Skeletal muscle cell (primary cell): ENCODE measurements at places on chromosomes 3 and 15.
A peak's percentile ranks its signal among the peaks of the same experiment; 100 is the strongest.

GRCh38 chr3:194298331-194299227 is 52.5 kb downstream of the CPN2 start:
- DNase-seq: no peak

DNA sequence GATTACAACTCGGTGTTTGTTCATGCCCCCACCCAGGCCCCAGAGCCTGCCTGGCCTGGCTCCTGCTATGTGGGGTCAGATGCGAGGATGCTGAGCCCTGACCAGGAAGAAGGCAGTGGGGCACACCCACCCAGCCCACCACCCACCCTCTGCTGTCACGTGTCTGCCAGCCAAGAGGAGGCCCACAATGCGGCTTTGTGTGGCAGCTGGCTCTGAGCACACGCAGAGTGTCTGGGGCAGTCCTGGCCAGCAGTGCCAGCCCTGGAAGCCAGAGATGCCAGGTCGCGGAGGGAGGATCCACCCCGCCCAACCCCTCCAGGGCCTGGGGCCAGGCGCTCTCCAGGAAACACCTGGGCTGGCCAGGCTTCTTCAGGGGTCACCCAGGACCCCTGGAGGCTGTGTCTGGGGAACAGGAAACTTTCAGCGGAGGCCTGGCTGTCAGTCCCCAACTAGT is 26.4 kb upstream of the KLF13 start:
- no peak for DNase-seq

DNA sequence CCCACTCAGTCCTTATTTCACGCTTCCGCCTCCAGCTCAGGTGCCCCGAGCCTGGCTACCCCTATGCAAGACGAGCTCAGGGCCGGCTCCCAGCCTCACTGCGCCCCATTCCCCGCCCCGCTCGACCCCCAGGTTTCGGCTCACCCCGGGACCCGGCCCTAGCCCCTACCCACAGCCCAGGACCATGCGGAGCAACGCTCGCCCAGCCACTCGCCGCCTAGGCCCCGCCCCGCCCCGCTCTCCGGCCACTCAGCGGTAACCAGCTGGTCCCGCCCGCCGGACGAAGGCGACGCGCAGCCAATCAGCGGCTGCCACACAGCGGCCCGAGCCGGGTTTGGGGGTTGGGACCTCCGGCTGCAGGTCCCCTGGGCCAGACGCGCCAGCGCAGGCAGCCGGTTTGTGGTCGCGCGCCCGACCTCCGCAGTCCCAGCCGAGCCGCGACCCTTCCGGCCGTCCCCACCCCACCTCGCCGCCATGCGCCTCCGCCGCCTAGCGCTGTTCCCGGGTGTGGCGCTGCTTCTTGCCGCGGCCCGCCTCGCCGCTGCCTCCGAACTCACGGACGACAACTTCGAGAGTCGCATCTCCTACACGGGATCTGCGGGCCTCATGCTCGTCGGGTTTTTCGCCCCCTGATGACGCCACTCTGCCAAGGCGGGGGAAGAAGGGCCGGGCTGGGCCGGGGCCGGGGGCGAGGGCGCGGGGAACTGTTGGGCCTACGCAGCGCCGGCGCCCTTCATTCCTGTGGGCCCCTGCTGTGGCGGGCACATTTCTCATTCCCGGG is at the start of gene CATSPER2:
Gene CATSPER2, minus strand, starts transcription at position 196 of the 781 bp plus-strand sequence. CDS start 783 bp downstream, outside the sequence.
- DNase-seq: no peak

DNA sequence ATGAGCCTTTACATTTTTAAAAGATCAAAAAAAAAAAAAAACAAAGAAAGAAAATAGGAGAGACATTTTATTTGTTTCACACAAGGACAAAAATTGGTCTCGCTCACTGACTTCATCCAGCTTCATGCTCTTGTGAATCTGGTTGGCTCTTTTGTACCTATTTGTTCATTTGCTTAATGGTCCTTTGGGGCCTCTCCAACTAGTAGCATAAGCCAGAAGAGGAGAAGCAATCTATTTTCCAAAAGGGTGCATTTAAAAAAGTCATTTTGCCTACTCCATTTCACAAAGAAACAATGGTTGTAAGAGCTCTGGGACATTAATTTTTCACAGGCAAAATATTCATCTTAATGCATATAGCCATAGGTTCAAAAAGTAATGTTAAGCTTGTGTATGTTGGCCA is 168.3 kb upstream of the ADAMTS9 start:
- DNase-seq: no peak

DNA sequence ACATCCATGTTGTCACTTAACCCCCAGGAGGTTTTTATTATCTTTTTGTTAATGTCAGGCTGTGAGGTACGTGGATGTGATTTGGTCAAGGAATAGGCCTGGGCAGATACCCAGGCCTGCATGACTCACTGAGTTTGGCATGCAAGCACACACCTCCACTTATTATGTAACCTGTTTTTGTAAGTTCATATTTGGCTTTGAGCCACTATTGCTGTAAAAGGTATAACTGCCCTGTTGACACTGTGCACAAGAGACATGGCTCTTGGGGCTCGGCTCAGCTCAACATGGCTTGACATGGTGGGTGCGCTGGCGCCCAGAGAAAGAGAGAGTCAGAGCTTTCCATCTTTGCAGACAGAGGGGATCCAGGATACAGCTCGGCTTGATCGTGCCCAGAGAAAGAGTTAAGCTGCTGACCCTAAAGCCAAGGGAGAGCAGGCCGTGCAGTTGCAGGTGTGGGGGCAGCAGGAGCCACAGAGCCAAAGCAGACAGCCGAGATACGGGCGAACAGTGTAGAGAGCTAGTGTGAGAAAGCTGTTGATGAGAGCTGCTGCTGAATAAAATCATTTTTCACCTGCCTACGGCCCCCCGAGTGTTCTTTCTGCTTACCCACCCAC is 67.9 kb upstream of the UNC13C start:
- no peak for DNase-seq

- DNase-seq: no peak
Observed at GRCh38 chr3:105322570-105323273, 44.0 kb upstream of the ALCAM start.

DNA sequence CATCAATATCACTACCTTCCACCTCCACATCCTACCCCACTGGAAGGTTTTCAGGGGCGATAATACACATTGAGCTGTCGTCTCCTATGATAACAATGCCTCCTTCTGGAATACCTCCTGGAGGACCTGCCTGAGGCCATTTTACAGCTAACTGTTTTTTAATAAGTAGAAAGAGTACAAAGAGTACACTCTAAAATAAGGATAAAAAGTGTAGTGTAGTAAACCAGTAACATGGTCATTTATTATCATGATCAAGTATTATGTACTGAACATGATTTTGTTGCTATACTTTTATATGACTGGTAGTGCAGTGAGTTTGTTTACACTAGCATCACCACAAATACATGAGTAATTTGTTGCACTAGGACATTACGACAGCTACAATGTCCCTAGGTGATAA is 46.6 kb upstream of the SSR3 start:
- no peak for DNase-seq

DNA sequence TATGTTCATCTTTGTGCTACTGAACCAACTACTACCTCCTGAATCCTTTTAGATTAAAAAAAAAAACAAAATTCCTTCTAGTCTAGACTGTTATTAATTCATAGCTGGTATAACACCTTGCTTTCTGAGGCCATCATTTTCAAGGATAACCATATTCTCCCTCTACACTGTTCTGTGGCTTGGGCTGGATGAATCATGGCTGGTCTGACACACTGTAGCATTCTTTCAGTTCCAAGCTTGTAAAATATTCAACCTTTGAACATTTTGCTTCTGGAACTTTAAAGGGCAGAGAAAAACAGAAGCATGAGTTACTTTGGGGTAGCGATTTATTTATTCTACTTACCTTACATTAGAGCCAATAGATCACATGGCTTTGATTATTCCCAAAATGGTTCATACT is 7.6 kb downstream of the HSPBAP1 start:
- peak; percentile 14 for DNase-seq

GRCh38 chr3:123036352-123037014 is 8.9 kb upstream of the SEMA5B start:
- DNase-seq: peak; percentile 25

DNA sequence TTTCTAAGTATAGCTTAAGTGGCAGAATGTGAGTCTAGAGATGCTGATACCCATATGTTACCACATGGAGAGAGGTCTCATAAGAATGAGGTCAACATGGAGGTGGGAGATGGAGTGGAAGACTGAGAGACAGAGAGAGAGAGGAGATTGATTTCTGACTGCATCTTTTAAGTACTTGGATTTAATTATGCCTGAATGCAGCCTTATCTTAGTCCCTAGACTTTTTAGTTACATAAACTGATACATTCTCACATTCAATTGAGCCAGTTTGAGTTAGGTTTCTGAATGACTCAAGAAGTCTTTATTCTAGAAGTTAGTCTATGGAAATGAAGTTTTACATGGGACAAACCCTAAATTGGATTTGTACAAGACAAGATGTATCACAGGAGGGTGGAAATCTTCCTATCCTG is 58.5 kb upstream of the TNFSF10 start:
- DNase-seq: no peak

DNA sequence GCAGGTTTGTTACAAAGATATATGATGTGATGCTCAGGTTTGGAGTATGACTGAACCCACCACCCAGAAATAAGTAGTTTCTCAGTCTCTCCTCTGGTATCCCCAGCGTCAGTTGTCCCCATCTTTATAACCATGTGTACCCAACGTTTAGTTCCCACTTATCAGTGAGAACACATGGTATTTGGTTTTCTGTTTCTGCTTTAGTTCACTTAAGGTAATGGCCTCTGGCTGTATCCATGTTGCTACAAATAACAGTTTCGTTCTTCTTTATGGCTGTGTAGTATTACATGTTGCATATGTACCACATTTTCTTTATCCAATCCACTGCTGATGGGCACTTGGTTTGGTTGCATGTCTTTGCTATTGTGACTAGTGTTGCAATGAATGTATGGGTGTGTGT is 132.3 kb downstream of the LMLN start:
- no peak for DNase-seq
